ENCODE measurements at places on chromosomes 2 and 18.

GRCh38 chr2:57693965-57694364, 352.6 kb upstream of the VRK2 start:
- H3K27ac ChIP-seq = no peak overlapping the region
- H3K4me3 ChIP-seq = no peak overlapping the region
- no peaks in the 10 kb centered on the region for H3K4me1 ChIP-seq

- no peak overlapping the region for H3K4me3 ChIP-seq
- DNase-seq = no peak
- no peak overlapping the region for H3K27ac ChIP-seq
Measured at GRCh38 chr2:227862227-227862740, 9.1 kb upstream of the DAW1 start.

DNA sequence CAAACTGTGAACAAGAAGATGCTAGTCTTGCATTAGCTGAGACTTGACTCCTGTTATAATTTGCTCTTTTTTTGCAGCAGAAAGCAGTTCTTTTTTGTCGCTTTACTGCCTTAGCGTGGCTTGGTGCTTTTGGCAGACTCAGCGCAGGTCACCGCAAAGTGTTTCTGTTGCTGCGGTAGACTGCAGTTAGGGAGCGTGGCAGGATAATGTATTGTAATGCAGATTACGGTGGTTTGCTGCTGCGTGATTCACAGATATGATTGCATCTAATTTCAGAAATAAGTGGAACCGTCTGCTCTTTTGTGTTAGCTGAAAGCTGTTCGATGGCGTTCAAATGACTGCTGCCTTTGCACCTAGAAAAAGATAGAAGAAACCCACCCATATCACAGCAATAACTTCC, 131.6 kb upstream of the SATB2 start:
- H3K27me3 ChIP-seq = peaks cover 11% of the 10 kb centered on the region
- H3K4me1 ChIP-seq = no peaks in the 10 kb centered on the region
- no peak for DNase-seq

- H3K4me1 ChIP-seq = no peaks in the 10 kb centered on the region
- H3K27ac ChIP-seq = no peak overlapping the region
- H3K4me3 ChIP-seq = no peak overlapping the region
- no peaks in the 10 kb centered on the region for H3K36me3 ChIP-seq
Measured at GRCh38 chr2:1837458-1837857, 93.1 kb upstream of the PXDN start.

GRCh38 chr2:194602750-194603149, 1054.3 kb upstream of the SLC39A10 start:
- no peaks in the 10 kb centered on the region for H3K36me3 ChIP-seq
- DNase-seq = no peak
- no peaks in the 10 kb centered on the region for H3K27me3 ChIP-seq
- H3K4me1 ChIP-seq = no peaks in the 10 kb centered on the region
- H3K4me3 ChIP-seq = no peak overlapping the region
- H3K27ac ChIP-seq = no peak overlapping the region

DNA sequence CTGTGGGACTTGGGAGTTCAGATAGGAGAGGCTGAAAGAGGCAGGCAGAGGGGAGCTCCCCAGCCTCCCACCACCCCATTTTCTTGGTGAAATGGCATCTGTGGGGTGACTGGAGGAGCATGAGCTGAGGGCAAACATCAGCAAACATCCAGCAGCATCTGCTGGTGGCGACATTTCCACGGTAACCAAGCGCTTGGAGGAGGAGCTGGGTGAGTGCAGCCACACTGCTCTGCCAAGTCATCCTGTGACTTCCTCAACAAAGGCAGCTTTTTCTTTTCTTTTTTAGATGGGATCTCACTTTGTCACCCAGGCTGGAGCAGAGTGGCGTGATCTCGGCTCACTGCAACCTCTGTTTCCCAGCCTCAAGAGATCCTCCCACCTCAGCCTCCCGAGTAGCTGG, 5.6 kb downstream of the TXNL4A start:
- H3K27ac ChIP-seq = peak overlapping the region; percentile 32
- DNase-seq = no peak
- H3K4me1 ChIP-seq = peaks cover 67% of the 10 kb centered on the region
- peaks cover 29% of the 10 kb centered on the region for H3K36me3 ChIP-seq
- H3K27me3 ChIP-seq = no peaks in the 10 kb centered on the region

- no peak overlapping the region for H3K4me3 ChIP-seq
- H3K27me3 ChIP-seq = no peaks in the 10 kb centered on the region
- peaks cover 13% of the 10 kb centered on the region for H3K36me3 ChIP-seq
- H3K4me1 ChIP-seq = peaks cover 14% of the 10 kb centered on the region
- DNase-seq = no peak
Measured at GRCh38 chr2:238022594-238023157, 38.1 kb upstream of the SCLY start.

GRCh38 chr18:2573408-2573807, 2.1 kb downstream of the NDC80 start:
- H3K36me3 ChIP-seq = peaks cover 19% of the 10 kb centered on the region
- no peak overlapping the region for H3K27ac ChIP-seq
- DNase-seq = no peak
- H3K27me3 ChIP-seq = no peaks in the 10 kb centered on the region

GRCh38 chr2:147492471-147492870, 352.4 kb upstream of the ACVR2A start:
- H3K27me3 ChIP-seq = no peaks in the 10 kb centered on the region
- DNase-seq = no peak
- no peak overlapping the region for H3K27ac ChIP-seq
- peaks cover 6% of the 10 kb centered on the region for H3K4me1 ChIP-seq

- DNase-seq = no peak
- peaks cover 7% of the 10 kb centered on the region for H3K36me3 ChIP-seq
- H3K4me3 ChIP-seq = no peak overlapping the region
- H3K27ac ChIP-seq = peak overlapping the region; percentile 20
Measured at GRCh38 chr2:64543008-64543697, 19.0 kb downstream of the AFTPH start.

- peaks cover 56% of the 10 kb centered on the region for H3K27me3 ChIP-seq
- H3K4me3 ChIP-seq = no peak overlapping the region
- H3K4me1 ChIP-seq = no peaks in the 10 kb centered on the region
- H3K27ac ChIP-seq = no peak overlapping the region
- no peak for DNase-seq
Measured at GRCh38 chr2:64501946-64502345, 22.2 kb upstream of the AFTPH start.

GRCh38 chr2:43333101-43333655, 106.8 kb upstream of the ZFP36L2 start:
- no peaks in the 10 kb centered on the region for H3K4me1 ChIP-seq
- no peak for DNase-seq
- no peaks in the 10 kb centered on the region for H3K27me3 ChIP-seq
- H3K4me3 ChIP-seq = no peak overlapping the region
- no peak overlapping the region for H3K27ac ChIP-seq

- peaks cover 21% of the 10 kb centered on the region for H3K27me3 ChIP-seq
- H3K4me3 ChIP-seq = no peak overlapping the region
- H3K27ac ChIP-seq = no peak overlapping the region
- no peaks in the 10 kb centered on the region for H3K36me3 ChIP-seq
- DNase-seq = no peak
- H3K4me1 ChIP-seq = no peaks in the 10 kb centered on the region
Measured at GRCh38 chr2:95366514-95366913, 36.0 kb upstream of the FAHD2A start.

Measured in central memory CD8-positive, alpha-beta T cell (primary cell).